BE2C (cell line): ENCODE measurements at places on chromosomes 3 and 15.

- DNase-seq, result no peak
Observed at GRCh38 chr3:12313519-12313918, 24.6 kb downstream of the PPARG start.

- no peak for DNase-seq
Observed at GRCh38 chr15:48720646-48721045, 75.1 kb upstream of the FBN1 start.

- no peak for DNase-seq
Observed at GRCh38 chr3:53253707-53254508, 1.9 kb downstream of the TKT start.

DNA sequence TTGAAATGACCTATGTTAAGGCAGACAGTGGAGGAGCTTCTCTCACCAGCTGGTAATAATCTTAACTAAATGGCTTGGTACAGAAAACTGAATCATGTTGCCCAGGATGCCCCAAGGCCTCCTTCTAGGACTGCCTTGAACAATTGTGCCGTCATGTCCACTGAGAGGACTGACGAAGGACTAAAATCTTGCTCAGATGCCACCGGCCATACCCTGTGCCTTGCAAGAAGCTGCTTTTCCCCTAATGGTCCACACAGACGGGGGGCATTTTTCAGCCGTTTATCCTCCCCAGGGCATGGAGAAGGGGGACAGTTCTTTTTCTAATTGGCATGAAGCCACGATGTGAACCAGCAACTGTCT is 1.8 kb upstream of the CP start:
- DNase-seq, result no peak

DNA sequence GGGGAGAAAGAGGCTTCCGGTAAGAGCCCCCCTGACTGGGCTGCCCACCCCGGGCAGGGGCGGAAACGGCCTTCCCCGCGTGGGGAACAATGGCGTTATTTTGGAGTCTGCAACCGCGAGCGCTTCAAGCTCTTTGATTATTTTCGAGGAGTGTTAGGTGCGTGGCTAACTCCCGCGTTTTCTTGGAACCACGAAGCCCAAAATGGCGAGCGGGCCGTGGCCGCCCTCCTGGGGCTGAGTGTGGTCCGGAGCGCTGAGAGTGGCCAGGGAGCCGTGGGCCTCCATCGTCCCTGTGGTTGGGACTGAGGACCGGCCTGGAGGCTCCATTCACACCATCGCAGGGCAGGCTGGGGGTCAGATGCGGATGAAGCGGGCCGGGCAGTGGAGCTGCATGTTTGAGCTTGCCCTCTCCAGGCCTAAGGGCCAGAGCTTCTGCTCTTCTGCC is 44.6 kb upstream of the POLG start:
- no peak for DNase-seq

DNA sequence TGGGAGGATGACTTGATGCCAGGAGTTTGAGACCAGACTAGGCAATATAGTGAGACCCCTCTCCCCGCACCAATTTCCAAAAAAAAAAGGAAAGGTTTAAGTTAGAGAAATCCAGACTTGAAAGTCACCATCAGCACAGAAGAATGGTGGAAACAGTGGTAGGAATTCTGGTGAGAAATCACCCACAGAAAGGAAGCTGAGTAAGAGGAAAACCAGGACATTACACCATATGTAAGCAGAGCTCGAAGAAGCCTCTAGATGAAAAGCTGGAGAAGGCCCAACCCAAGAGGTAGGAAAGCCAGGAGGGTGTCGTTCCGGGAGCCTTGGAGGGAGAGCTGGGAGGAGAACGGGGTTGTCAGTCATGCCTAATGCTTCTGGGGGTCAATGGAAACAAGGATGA is 40.5 kb downstream of the RASGRP1 start:
- DNase-seq, result no peak

GRCh38 chr3:78140866-78141265 is 1101.0 kb downstream of the ROBO2 start:
- no peak for DNase-seq

DNA sequence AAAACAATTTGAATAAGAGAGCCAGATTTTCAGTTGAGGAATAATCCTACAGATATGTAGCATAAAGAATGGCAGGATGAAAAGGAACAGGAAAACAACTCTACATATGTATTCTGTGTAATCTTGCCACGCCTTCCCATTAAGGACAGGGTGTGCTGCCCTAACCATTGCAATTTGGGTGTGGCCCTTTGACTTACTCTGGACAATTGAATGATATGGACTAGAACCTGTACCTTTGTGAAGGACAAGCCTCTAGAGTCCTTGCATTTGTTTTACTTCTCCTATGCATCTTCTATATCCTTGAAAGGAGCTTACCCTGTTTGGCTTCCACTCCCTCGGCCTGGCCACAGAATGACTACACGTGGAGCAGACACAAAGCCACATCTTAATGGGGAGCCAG is 1261.6 kb upstream of the GBE1 start:
- DNase-seq, result no peak

GRCh38 chr3:2847062-2847841 is 262.9 kb downstream of the IL5RA start:
- DNase-seq, result no peak

DNA sequence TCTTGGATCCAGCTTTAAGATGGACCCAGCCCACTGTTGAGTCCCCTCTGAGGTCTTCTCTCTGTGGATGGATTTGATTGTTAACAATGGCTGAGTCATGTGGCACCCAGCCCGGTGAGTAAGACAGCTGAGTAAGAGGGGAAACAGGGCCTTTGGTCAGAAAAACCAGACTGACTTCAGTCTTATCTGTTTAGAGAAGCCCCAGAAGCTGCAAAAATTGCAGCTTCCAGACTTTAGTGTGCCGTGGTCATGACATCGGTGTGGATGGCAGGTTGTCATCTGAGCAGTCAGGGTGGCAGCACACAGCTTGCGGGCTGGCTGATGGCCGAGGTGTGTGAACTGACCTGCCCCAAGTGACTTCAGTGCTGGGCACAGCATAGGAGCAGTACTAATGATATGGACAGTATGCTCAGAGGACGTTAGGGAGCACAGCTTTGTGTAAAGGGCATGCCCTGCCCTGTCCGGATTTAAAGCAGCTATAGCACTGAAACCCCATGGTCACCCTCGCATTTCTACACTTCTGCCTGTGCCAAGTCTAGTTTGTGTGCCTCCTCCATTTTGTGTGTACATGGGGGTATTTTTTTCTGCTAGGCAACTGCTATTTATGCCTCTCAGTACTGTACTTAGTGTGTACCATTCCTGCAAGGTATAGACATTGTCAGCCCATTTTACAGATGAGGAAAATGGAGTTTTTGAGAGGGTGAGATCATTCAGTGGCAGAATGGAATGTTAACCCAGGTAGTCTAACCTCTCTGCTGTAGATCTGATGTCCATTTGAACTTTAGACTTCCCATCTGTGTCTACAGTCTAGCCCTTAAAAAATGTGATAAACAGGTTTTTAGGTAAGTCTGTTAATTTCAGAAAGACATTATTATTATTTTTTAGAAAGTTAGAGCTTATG is 44.4 kb downstream of the FLNB start:
- peak; percentile 62 for DNase-seq

DNA sequence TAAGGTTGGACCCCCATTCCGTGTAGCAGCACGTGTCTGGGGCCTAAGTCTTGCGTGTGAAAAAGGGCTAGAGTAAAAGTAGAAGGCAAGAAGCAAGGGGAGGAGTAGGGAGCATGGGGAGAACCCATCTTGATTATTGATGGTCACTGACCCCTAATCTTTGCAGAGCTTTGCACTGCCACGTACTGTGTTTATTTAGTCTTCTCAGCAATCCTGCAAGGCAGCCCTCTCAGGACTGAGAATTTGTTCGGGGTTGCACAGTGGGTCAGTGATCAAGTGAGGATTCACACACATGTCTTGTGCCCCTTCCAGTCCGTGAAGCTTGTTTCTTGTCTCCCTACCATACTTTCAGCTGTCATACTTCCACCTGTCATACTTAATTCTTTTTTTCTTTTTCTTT is 7.2 kb downstream of the SEMA4B start:
- no peak for DNase-seq

DNA sequence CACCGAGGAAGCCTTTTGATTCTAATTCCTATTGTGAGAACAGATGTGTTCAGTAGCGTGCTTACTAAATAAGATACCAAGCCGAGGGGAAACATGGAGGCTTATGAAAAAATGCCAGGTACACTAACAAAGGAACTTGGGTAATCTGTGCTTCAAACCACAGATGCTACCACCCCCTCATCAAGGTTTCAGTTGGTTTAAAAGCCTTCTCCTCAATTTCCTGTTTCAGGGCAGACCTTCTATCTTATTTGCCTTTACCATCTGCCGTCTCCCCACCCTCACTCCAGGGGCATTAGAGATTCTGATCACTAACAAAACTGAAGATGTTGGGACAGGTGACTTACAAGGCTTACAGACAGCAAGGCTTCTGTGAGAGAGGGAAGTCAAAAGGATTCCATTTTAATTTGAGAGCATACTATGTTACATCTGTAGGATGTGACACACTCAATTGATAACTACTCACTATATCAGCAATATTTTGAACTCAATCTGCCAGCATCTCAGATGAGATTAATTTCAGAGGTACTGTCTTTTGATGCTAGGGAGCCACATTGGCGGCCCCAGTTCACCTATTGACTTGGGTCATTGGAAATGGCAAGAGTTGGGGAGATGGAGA is 60.6 kb upstream of the PLCL2 start:
- no peak for DNase-seq

GRCh38 chr15:70406617-70407335 is 309.1 kb upstream of the TLE3 start:
- no peak for DNase-seq

GRCh38 chr3:46923559-46924350 is 46.2 kb downstream of the PTH1R start:
- peak; percentile 41 for DNase-seq

DNA sequence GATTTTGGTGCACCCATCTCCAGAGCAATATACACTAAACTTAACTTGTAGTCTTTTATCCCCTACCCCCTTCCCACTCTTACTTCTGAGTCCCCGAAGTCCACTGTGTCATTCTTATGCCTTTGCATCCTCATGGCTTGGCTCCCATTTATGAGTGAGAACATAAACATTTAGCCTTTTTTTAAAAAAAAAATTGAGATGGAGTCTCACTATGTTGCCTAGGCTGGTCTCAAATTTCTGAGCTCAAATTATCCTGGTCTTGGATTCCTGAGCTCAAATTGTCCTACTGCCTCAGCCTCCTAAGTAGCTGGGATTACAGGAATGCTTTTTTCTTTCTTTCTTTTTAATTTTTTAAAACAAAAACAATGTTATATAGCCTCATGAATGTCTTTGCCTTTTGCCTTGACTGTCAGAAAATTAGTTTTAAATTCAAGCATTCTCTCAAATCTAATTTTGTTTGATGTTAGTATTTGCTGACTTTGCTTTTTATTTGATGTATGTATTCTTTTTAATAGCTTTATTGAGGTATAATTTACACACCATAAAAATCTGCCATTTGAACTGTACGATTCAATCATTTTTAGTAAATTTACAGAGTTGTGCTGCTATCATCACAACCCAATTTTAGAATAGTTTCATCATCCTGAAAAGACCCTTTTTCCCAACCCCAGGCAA is 46.9 kb downstream of the NFKBIZ start:
- no peak for DNase-seq

DNA sequence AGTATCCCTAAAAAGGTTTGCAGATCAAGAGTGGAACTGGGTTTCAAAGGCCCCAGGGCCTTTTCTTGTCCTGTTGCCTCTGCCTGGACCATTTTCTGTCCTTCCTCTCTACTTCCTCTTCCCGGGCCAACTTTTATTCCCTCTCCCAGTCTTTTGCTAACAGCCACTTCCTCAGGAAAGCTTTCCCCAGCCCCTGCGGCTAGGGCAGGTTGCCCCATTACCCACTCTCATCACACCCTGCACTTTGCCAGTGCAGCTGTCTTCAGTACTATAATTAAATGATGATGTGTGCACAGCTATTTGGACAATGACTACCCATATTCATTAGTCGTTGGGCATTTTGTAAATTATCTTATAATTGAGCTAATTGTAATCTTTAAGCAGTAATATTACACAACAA is 150.5 kb upstream of the THBS1 start:
- DNase-seq, result no peak

- DNase-seq, result no peak
Observed at GRCh38 chr3:144429719-144430121, 458.1 kb downstream of the DIPK2A start.

DNA sequence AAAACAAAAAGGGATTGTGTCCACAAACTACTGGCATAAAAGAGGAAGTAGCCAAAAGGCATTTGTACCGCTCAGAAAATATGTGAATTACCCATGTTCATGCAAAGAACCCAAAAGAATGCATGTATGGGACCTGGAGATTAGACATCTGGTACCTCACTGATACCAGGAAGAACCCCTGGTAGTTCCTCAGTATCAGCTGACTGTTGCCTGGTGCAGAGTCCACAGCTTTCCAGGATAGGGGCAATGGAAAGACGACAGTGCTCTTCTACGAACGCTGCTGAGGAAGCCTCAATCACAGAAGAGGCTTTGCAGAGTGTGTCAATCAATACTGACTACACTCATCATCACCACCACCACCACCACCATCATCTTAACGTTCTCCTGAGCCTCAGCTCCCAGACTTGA is 63.3 kb downstream of the ATP8B4 start:
- DNase-seq, result no peak

DNA sequence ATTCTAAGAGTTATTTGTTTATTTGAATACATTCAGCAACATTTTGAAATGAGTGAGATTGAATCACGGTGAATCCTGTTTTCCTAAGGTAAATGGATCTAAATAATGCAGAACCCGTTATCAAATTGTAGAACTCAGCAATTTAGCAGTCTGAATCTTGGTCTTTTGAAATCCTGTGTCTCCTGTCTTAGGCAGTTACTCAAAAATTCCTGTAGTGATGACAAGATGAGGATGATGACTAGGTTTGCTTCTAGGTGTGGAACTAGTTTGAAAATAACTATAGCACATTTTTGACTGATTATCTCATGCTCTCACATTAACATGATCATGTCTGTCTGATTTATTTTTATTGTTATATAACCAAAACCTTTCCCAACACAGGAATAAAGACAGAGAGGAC is 115.0 kb downstream of the RAP2B start:
- no peak for DNase-seq

DNA sequence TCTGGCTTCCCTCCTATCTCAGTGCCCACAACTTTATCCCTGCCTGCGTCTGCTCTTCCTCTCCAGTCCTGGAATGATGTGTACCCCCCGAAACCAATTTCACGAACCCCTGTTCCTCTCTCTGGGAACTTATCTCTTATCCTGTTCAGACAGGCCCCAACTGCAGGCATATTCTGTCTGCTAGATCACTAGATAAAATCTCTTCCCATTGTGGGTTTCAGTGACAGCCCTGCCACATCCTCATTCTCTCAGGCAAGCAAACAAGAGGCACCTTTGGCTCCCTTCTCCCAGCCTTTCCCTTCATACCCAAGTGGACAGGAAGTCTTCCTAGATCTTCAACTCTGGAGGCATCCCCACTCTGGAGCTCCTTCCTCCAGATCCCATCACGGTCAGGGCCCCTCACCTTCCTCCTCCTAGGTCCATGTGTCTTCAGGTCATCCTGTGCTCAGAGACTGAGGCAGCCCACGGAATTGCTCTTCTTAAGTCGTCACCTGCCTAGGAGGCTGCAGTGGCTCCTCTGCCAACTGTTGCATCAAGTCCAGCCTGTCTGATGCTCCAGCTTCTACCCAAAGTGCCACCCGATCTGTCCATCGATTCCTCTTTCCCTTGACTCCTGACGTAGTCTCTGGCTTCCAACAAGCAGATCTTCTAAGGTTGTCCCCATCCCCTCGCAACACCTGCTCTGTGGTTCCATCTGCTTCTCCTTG is 190.8 kb downstream of the SLCO3A1 start:
- no peak for DNase-seq
